ENCODE measurements at places on chromosomes 1 and 21.

- no peak for DNase-seq
Observed at GRCh38 chr1:89890085-89890752, 69.4 kb downstream of the LRRC8D start.

- no peak for DNase-seq
Observed at GRCh38 chr1:45516036-45516435, 5.6 kb downstream of the PRDX1 start.

- no peak for DNase-seq
Observed at GRCh38 chr1:247118946-247119446, 14.8 kb upstream of the ZNF669 start.

GRCh38 chr1:67463298-67463955, 33.2 kb upstream of the SERBP1 start:
- DNase-seq = no peak

DNA sequence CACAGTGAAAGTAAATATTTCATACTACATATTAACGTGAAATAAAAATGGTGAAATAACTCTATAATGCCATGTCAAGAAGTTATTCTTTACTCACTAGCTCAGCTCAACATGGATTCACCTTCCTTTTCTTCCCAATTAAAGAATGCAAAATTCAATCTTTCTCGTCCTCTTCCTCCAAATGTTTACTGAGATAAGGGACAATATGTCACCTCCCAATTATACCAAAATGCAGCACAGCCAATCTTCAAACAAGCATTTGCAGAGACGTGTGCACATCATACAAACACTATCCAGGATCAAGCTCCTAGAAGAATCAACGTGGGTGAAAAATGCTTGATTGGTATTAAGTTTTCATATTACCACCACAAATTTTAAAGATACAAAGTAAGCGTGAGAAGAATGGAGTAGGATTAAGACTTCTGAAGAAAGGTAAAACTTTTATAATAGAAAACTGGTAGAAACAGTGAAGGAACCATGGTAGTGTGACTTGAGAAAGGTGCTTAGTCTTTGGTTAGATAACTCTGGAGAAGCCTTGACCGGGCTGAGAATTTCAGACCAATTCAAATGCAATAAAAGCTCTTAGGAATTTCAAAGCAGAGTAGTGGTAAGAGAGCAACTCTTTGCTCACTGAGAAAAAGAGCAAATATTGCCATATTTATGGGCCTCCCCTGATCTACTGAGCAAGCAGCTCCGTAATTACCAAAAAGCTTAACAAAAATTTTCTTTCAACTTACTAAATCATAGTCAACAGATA, 7.2 kb downstream of the PTP4A2 start:
- no peak for DNase-seq

DNA sequence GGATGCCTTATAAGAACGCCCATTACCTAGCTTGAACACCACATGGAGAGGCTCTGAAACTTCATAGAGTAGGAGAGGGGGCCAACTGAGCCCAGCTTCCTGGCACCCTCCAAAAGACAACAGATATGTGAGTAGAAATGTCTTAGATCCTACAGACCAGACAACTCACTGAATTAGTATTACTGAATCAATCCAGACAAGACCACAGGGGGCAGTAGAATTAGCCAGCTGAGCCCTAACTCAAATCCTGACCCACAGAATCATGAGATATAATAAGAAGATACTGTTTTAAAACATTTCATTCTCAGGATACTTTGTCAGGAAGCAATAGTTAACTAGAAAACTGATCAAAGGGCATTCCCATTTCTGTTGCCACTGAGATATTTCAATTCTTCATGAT, 45.8 kb upstream of the C1orf21 start:
- no peak for DNase-seq

GRCh38 chr1:46558141-46558963, 6.9 kb upstream of the KNCN start:
- no peak for DNase-seq

GRCh38 chr1:18079941-18080735, 27.5 kb upstream of the IGSF21 start:
- DNase-seq = no peak

DNA sequence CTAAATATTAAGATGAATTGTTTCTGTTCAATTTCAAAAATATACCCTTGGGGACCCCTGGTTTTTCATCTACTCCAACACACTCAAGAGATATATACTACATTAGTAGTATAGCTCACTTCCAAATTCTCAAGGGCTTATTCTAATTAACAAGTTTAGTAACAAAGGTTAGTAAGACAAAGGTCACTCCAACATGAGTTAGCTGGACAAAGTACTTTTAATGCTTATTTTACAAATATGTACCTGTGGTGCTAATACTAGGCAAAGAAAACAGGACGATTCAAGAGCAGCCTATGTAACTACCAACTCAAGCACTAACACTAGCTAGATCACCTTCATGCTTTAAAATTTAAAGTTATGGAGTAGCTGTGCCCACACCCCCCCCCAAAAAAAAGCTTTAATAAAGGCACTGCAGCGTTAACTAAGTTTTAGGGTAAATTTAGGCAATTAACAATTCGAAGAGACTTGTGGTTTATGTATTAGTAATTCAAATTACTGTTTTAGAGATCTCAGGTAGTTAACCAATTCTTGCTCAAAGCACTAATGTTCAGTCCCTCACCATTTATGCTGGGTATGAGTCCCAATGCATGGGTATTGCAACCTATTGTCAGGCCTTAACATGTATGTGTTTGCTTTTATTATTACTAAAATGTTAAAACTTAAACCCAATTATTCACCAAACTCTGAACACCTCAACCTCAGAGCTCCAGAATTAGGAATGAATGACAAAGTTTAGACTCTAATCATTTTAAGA, 14.1 kb downstream of the HNRNPU start:
- DNase-seq = no peak

GRCh38 chr1:188425687-188426086, 1596.9 kb downstream of the PLA2G4A start:
- peak; percentile 75 for DNase-seq

DNA sequence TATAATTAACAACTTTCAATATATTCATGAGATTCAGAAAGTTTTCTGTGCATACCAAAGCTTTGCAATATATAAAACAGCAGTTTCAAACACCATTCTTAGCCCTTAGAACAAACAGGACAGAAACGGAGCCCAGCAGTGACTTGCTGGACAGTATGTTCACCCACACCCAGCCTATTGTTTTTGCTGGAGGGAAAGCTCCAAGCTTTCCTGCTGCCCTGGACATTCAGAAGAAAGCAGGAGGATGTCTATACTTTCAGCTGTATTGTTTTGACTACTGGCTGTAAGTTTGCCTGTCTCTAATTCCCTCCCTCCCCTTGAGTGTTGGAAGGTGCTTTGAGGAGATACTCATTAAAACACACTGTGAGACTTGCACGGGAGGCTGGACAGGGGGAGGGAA, 9.6 kb downstream of the DENND2C start:
- no peak for DNase-seq

DNA sequence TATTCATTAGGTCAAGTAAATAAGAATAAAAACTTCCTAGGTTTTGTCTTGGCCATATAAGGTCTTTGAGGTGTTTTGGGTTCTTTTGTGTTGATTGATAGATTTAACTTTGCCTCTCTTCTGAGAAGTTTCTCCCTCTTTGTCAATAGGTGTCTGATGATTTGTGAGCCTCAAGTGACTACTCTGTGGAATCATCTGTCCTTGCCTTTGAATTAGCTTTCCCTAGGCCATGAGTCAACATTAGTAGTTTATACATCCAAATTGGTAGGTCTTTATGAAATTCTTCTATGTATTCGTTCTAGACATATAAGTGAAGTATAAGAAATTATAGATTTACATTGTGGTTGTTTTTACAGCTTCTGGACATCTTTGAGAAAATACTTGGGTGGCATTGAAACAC, 864.4 kb downstream of the USP25 start:
- no peak for DNase-seq

GRCh38 chr1:84366786-84367185, 31.5 kb upstream of the DNASE2B start:
- peak; percentile 56 for DNase-seq

DNA sequence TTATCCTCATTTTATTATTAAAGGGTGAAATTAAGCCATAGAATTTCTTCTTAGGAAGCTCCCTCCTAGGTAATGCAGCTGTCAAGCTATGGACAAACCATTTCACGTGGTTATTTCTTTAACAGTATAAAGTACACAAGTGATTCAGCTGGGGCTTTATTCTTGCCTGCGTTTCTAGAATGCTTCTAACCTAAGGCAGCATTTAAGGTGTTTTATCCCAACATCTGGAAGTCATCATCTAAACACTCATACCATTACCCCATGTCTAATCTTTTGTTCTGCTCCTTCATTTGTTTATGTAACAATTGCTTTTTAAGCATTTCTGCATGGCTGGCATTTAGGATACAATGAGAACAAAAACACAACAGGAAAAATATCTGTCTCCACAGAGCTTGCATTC, 829.2 kb upstream of the ADAMTS5 start:
- no peak for DNase-seq

GRCh38 chr1:115838431-115839028, 2.4 kb downstream of the NHLH2 start:
- no peak for DNase-seq

DNA sequence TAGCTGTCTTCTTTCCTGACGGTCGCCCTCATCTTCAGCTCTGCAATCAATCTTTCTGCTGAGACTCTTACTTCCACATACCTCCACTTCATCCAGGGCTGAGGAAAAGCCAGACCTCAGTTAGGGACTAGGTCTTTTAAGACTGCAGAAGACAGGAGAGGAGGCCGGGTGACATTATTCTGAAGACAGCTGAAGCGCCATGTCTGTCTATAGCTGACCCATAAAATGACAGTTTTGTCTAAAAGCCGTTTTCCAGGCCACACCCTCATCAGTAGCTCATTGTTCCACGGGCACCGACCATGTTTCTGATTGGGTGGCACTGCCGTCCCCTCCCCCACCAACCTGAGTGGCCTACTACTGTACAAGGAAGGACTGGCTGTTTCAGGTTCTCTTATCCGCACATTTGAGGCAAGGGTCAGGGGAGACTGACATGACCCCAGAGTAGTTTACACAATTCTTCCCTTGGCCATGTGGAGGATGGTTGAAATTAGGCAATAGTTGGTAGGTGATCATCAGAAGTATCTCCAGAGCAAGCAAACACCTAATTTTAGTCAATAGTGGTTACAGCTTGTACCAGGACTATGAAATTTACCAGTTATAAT, at the start of gene ADCY10:
TSS of gene ADCY10 (minus strand) at position 240 of the 602 bp plus-strand sequence. CDS start 8,994 bp downstream, outside the sequence.
- DNase-seq = no peak

DNA sequence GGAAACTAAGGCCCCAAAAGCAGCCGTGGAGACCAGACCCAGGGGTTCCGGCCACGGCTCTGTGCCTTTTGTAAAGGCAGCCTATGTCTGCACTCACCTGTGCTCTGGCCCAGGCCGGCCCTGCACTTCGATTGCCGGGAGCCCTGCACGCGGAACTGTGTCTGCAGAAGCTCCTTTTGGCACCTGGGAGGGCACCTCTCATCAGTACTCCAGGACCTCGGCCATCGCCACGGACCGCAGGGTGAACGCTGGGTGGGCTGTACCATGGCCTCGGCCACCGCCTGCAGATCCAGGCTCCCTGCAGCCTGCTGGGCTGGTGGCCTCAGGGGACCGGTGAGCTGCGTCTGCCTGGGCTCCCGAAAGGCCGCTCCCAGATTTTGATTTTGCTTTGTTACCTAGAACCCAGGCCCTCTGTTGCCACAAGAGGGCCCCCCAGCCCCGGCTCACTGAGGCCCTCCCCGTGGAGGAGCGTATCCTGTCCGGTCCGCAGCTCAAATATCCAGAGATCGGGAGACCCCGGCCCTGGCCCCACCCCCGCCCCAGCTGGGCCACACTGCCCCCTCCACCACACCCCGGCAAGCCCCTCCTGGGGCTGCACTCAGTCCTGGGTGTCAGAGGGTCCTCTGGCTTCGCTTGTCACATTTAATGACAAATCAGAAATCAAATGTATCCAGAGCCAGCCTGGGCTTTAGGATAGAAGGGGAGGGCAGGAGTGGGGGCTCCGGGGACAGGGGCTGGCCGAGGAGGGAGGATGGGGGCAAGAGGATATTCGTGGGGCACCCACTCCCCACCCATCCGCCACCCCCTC, 60.2 kb upstream of the PDE9A start:
- DNase-seq = peak; percentile 2

- DNase-seq = no peak
Observed at GRCh38 chr1:22176258-22176657, 33.4 kb upstream of the WNT4 start.

- DNase-seq = no peak
Observed at GRCh38 chr1:25163986-25164385, 68.3 kb downstream of the SYF2 start.

DNA sequence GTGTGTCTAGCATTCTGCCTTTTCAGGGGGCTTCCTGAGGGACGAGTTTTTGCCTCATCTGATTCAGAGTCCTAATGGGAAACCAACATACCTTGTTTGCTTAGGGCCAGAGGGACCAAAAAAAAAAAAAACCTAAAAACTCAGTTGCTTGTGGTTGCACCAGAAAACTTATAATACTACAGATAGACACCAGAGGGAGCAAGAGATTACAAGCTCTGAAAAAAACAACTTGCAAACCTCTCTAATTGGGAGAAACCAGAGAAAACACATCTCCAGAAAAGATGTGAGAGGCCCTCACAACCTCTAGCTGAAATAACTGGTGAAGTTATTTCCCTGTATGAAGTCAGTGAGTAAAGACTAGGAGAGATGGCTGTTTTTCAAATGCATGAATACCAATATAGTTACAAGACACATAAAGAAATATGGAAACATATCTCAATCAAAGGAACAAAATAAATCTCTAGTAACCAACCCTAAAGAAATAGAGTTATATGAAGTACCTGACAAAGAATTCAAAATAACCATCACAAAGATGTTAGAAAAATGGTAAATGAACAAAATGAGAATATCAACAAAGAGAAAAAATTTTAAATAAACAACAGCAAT, 233.7 kb upstream of the NFIA start:
- peak; percentile 20 for DNase-seq

GRCh38 chr1:164466429-164466828, 92.6 kb upstream of the PBX1 start:
- DNase-seq = no peak

DNA sequence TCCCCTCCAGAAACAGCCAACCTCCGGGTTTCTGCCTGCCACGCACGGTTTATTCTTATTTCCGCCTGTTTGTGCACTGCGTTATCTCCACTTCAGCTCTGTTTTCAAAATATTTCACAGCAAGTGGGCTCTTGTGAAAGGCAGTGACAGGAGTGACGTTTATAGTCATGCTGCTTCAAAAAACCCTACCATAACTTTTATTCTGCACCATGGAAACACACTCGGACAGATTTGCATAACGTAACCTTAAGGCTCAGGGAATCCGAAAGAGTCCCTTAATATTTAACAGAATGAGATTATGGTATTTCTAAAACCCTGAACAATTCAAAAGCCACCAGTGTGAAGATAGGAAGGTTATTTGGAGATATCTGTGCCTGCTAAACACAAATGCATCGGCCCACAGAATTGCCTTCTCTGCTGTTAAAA, 782 bp upstream of the SDE2 start:
- DNase-seq = no peak
